CD4-positive, CD25-positive, alpha-beta regulatory T cell (primary cell): ENCODE measurements at places on chromosomes 2 and 18.

DNA sequence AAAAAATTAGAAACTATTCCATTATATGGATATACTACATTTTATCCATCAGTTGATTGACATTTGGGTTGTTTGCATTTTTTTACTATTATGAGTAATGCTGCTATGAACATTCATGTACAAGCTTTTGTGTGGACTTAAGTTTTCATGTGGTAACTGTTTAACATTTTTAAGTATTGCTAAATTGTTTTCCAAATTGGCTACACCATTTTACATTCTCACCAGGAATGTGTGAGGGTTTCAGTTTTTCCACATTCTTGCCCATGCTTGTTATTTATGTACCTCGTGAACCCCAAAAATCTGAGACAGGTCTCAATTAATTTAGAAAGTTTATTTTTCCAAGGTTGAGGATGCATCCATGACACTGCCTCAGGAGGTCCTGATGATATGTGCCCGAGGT, 3.1 kb upstream of the TXNL4A start:
- no peak for DNase-seq

- DNase-seq, result no peak
Observed at GRCh38 chr2:205702576-205702975, 20.3 kb downstream of the NRP2 start.

DNA sequence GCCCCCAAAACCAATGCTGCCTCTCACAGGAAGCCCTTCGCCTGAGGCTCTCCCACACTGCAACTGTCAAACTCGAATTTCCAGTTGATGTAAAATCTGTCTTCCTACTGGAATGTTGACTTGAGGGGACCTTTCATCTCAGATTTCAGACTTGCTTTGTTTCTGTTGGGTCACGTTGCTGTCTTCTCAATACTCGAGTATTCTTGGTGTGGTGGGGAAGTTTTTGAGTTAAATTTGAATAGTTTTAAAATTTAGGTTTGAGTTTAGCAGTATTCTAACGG, 50.8 kb downstream of the AGAP1 start:
- DNase-seq, result no peak

DNA sequence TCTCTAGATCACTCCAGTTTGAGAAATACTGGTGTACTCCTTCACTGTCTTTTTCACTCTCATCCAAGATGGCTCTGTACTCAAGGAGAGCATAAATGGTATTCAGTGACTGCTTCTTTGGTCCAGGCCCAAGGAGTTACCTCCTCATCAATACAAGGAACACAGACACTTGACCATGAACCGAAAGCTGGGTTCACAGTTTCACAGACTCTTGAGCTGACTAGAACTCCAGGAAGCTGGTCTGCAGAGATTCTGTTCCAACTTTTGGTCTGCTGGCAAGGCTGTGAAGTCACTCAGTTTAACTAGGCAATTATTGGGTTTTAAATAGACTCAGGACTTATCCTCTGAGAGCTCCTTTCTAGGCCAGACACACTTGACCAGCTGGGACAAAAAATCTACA, 7.4 kb upstream of the IGFBP5 start:
- no peak for DNase-seq

DNA sequence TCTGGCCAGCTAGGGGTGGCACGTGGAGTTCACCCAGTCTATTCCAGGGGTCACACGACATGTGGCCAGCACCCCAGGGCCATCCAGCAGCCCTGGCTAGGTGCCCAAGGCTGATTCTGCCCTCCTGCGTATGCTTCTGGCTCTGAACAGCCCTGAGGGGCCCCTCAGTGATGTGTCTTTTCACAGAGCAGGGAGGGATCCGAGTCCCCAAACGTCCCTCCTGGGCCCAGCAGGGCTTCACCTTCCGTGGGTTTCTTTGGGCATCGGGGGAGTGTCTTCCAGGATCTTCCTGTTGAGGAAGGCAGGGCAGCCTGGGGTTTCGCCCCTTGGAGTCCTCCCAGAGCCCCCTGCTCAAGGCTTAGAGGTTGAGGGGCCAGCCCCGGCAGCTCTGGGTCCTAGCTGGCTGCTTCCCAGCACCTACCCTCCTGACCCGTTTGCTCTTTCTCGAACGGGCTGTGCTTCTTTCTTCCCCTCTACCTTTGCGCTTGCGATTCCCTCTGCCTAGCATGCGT, 165.9 kb downstream of the DYSF start:
- no peak for DNase-seq

DNA sequence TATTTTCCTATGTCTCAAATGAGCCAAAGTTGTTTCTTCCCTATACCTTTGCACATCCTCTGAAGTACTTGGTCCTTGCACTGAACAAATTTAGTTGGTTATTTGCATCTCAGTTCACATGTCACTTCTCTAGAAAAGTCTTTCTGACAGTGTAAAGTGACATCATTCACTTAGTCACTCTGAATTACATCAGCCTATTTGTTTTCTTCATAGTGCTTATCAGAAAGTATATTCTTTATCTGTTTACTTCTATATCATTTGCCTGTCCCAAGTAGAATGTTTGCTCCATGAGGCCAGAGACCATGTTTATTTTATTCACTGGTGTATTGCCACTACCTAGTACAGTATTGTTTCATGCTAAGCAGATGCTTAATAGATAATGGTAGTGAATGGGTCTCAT, 173.7 kb downstream of the HNMT start:
- no peak for DNase-seq

DNA sequence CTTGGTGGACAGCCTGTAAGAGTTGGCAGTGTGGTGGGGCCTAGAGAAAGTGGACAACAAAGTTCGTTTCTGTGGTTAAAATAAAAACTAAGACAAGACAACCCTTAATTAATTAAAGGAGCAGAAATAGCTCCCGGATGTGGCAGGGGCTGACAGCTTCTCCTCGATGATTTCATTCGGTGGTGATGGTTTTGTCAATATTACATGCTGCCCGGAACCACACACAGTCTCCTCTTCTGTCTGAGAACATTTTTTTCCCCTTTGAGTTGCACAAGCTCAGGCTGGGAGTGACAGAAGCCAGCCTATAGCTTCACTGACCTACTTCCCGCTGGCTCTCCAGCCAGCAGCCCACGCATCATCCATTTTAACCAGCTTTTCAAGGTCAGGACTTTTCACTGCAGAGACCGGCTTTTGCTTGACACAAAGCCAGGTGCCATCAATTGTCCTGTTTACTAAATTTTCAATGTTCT, 378.8 kb downstream of the SLC4A3 start:
- no peak for DNase-seq

DNA sequence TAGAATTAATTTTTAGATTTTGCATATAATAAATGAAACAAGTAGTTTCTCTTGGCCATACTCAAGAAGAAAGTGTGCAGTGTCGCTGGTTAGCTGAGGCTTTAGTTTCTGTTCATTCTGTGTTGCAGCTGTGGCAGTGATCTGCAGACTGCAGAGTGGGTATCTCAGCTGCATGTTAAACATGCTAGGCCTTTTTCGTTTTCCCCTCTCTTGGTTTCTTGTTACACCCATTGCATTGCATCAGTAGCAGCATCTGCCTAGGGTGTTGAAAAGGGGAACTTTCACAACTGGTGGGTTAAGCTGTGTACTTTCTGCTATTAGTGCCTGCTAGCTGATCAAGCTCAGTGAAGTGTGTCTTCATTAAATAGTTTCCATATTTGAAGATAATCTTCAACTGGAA, 51.3 kb downstream of the ACSL3 start:
- no peak for DNase-seq

- no peak for DNase-seq
Observed at GRCh38 chr2:43455731-43456642, 139.9 kb downstream of the THADA start.

- DNase-seq, result no peak
Observed at GRCh38 chr2:10370390-10370789, 67.7 kb downstream of the HPCAL1 start.

DNA sequence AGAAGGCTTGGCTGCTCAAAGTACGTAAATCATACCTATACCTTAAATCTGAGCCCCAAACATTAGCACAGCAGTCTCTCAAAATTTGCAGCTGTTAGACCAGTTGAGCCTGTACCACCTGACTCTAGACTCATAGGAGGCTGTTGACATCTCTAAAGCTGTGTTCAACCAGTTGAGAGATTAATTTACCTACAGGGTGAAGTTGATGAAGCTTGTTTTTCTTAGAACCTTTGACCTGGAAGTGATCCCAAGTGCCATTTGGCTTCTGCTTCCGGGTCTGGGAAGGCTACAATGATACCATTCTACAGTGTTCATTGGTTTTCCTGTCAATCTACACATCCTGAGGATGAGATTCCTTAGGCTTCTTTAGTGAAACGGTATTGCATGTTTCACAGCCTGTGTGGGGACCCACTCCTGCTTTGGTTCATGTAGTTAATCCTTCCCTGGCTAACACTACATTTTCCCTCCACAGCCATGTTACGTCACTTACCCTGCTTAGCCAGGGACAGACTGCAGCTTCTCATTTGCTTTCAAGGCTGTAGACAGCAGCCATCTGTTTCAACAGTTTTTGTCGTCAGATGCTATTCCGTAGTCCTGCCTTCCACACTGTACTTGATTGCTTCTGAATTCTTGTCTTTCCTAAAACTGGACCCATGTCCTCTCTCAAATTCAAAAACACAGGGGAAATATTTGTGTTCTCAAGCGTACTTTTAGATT, 4.7 kb upstream of the IL1RL2 start:
- DNase-seq, result no peak

DNA sequence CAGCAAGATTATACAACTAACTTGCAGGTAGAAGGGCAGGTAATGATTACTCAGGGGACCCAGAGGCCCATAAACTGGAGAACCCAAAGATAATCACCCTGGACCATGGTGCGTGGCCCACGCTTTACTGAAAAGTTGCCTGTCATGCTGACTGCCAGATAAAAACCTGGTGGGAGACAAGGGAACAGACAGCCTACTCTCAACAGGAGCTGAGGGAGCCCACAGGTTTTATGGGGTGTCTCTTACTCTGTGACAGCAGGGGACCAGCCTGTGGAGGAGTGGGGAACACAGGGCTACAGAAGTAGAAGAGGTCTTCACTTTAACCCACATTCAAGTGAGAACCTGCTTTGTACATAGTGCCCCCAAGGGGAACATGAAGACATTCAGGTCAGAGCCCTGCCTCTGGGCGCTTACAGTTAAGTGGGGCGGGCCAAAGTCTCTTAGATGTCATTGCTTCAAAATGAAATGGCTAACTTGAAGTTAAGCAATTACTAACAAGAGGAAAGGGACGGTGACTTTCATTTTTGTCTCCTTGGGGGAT, 60.4 kb downstream of the DHRS9 start:
- DNase-seq, result no peak

DNA sequence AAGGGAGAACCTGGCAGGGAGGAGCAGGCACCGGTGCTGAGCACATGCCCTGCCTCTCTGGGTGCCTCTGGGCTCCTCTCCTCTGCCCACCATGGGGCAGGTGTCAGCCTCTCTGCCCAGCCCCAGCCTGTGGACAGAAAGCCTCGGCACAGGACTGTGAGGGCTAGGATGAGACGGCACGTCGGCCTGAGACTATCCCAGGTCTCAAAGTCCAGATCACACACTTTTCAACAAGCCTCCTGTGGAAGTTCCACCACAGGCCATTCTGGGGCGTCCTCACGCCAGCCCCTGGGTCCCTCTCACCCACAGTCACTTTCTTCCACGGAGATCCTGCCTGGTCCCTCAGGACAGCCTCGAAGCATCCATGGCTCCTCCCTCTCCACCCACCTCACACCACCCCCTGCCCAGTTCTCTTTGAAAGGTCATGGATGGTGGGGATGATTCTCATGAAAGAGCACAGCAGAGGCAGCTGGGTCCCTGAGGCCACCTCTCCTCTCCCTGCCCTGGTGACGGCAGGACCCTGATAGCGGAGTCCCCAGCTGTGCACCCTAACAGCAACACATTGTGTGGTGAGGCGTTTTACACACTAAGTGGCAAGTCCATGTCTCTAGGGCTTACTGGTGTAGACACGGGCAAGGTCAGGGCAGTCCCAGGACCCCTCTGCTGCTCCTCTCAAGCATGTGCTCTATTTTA, 569.4 kb upstream of the SALL3 start:
- no peak for DNase-seq

DNA sequence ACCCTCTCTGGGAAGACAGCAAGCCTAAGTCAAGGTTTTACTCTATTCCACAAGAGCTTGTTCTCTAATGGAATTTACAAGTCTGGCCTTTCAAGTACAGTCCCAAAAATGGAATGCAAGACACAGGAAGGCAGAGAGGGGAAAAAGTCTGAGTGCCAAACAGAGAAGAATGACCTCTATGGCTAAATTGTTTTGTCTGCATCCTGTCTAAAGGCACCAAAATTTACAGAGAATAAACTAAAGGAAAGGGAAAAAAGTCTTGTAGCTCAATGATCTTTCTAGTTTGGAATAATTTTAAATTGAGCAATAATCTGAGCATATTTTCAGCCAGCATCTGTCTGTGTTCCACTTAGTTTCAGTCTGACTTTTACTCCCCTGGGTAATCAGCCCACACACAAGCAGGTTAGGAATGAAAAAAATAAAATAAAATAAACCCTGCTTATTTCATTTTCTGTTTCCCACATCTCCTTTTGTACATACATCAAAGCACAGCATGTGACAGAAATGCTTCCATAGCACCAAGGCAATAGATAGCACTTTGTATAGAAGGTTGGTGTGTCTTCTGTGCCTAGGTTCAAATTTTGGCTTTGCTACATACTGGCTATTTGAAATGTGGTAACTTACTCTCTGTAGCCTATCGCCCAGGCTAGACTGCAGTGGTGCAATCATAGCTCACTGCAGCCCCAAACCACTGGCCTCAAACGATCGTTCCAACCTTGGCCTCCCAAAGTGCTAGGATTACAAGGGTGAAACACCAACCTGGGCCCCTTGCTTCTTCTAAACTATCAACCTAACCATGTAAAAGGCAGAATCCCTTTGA, 105.1 kb downstream of the SLC8A1 start:
- DNase-seq, result no peak

DNA sequence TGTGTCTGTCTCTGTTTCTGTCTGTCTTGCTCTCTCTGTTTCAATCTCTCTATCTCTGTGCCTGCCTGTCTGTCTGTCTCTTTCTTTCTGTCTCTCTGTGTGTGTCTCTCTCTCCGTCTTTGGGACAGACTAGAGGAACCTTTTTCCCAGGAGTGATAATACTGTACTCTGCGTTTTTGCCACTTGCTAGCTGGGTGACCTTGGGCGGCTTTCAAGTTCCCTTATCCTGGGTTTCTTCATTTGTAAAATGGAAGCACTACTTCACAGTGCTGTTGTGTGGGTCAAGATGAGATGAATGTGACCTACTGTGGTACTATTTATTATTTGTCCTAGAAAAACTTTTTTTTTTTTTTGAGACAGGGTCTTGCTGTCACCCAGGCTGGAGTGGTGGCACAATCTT, 42.4 kb downstream of the HPCAL1 start:
- no peak for DNase-seq

- DNase-seq, result no peak
Observed at GRCh38 chr2:196294516-196294909, 123.1 kb upstream of the STK17B start.

GRCh38 chr18:34467058-34467457, 242.3 kb upstream of the NOL4 start:
- no peak for DNase-seq
